ENCODE measurements at places on chromosomes 4 and X. TPM values are rescaled to one million over a fixed set of nuclear protein-coding genes. Genes with fewer than 3 reads are reported as not detected.

DNA sequence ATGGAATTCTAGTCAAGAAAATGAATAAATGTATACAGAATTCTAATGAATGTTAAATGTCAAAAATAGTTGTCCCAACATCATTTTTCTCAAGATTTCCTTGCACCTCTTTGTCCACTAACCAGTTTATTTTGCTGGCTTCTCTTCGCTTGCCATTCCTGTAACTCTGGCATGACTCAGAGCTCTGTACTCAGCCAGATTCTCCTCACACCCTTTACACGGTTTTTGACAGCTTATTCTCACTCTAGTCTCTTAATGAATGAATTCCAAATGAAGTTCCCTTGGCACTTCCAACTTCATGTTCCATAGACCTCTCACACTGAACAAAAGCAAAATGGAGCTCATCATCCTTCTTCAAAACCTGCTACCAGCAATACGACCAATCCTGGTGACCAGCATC is 419.3 kb upstream of the SLIT2 start:
- no peak for DNase-seq

GRCh38 chr4:70895811-70896491 is 6.2 kb upstream of the MOB1B start:
- DNase-seq = no peak

DNA sequence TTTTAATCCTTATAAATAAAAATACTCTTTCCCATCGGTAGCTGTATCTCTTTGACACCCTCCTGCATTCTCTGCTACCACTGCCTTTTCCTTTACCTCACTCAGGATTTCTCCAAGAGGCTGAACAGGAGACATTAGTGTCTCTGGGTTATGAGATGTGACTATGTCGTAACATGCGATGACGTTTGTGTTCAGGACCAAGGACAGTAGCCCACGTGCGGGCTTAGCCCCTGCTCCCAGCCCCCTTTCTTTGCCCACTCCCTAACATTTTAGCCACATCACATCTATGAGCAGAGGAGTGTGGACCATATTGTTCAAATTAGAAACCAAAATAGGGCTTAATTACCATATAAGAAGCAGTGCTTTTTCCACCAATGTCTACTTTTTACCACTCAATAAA is 369.3 kb downstream of the FBXW7 start:
- DNase-seq = no peak

DNA sequence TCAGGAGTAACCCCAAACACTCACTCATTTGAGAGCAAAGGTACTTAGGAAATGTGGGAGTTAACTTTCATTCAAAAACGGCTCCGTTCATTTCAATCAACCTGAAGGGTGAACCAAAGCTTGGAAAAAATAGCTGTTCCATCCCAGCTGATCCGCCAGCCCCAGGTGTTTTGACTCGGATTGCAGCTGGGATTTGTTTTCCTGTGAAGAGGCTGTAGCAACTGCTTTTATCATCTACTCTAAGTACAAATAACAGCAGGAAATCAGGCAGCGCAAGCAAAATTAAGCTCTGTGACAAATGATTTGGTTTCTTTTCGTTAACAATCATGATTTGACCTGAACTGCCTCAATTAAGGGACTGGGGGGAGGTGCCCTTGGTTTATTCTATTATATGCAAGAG is 154.7 kb downstream of the BEND2 start:
- no peak for DNase-seq

DNA sequence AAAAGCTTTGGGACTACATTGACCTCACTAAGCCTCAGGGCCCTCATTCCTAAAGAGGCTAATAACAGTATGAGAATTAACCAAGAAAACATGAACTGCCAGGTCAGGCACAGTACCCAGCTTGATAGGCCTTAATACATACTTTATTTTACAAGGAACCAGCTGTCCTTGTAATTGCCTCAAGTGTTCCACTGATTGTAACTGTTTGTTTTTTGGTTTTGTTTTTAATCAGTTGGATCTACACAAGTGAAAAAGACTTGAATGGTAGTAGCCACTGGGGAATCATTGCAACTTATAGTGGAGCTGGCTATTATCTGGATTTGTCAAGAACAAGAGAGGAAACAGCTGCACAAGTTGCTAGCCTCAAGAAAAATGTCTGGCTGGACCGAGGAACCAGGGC is 35.6 kb downstream of the PKD2 start:
- no peak for DNase-seq

DNA sequence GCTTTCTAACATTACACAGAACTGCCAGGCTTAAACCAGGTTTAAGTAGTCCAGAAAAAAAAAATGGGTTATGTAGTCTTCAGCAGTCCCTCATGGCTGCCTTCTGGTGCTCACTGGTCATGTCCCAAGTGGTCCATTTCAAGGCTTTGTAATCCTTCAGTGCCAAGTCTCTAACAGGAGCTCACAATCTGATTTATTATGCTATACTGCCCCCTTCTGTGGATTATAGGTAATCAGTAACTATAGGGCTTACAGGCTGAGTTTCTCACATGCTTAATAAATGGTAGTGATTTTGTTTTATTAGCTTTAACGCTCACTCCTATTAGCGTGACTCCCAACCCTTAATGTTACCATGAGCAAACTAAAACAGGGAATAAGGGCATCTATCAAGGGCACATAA is 92.5 kb upstream of the EDA2R start:
- peak; percentile 7 for DNase-seq

GRCh38 chr4:41425650-41426049 is 112.3 kb upstream of the LIMCH1 start:
- no peak for DNase-seq

GRCh38 chr4:168200685-168201084 is 108.3 kb downstream of the ANXA10 start:
- DNase-seq = no peak

DNA sequence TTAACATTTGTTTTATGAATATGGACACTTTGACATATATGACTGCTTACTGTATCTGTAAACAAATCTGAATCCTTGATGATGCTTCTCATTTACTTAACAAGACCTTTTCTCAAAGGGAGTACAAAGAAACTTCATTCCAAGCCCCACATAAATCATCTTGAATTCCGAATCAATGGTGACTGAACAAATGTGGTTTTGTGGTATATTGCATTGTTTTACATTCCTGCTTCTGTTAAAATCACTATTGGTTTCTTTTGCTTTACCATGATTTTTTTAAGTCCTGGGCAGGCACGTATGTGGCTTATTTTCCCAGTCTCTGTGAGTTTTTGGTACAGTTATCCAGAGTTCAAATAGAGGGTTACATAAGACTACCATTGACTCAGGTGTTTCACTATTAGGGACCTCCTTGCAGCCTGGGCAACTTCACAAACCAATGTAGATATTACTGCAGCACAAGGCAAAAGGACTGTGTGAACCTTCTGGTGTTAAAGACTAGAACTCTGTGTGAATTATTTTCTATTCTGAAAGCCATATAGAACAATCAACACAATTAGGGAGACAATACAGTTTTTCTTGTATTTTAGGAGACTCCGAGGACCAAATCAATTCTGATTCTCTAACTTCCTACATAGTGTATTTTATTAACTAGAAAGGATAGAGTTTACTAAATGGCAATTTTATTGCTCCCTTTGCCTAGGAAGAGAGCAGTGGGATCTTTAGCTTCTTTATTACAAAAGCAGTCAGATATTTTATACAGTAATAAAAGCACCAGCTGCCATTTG is 196.4 kb downstream of the GALNTL6 start:
- DNase-seq = no peak

GRCh38 chrX:68232206-68232605 is 201.1 kb downstream of the OPHN1 start:
- DNase-seq = no peak

- no peak for DNase-seq
These were observed 3.9 kb downstream of the TREX2 start for GRCh38 chrX:153441981-153442380.

- no peak for DNase-seq
These were observed 1.7 kb downstream of the SLC9B2 start for GRCh38 chr4:103074744-103075434.

DNA sequence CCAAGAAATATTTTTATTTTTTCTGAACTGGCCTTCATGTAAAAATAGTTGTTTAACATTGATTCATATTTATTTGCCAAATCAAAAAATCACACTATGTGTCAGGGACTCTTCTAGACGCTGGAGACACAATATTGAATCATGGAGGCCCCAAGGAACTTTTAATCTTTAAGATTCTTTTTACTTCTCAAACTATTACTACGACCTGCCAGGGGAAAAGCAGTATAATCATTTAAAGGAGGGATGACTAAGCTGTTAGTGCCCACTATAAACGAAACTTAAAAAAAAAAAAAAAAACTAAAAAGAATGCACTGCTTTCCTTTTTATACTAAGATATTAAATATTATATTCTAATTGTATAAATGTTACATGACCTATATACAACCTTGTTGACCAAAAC is 84.7 kb downstream of the PPA2 start:
- DNase-seq = no peak

- peak; percentile 60 for DNase-seq
These were observed 9.9 kb upstream of the GK start for GRCh38 chrX:30643313-30643821.

- no peak for DNase-seq
These were observed 50.1 kb downstream of the ENPP6 start for GRCh38 chr4:184167576-184167975.

DNA sequence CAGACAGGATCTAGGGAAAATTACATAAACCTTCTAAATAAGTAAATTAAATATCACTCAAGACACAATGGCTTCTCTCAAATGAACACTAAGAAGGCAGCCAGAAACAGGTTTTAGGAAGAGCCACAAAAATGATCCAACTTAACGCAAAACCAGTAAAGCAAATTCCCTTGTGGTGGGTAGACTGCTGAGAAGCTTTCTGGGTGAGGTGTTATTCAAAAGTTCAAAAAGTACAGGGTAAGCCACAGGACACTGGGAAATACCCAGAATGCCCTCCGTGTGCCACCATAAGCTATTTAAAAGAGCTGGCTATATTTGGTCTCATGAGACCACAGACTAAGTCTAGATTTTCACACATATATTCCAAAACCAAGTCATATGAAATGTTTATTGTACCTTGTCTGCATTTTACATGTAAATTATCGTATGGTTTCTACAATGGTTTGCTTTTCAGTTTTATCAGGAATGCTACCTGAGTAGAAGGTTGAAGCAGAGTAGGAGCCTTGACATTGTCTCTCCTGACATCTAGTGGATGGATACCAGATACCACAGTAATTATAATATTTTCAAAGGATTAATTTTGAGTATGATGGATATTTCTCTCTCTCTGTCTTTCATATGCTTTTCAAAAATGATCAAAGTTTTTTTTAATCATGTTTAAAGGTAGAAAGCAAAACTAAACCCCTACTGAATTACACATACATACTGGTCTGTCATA is 109.3 kb upstream of the KLHL13 start:
- no peak for DNase-seq

- no peak for DNase-seq
These were observed 92.4 kb downstream of the CC2D2A start for GRCh38 chr4:15562114-15562513.

DNA sequence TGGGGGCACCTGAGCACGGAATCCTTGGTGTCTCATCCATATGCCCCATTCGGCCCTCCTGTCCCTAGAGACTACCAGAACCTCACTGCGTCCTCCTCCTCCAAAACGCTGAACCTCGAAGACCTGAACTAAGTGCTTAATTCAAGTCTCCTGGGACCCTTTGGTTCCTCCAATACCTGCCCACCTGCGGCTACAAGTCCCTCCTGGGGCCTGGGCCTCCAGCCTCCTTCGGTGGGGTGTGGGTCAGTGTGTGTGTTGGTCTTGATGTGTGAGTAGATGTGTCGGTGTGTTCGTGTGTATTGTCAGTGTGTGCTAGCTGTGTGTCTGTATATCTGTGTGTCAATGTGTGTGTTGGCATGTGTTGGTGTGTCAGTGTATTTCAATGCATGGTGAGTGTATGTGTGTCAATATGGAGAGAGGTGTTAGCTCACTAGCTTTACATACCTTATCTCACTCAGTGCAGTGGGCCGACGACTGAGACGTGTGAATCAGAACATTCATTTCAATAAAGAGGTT is 2.6 kb upstream of the SEPTIN6 start:
- DNase-seq = no peak

GRCh38 chrX:100980608-100981497 is 11.3 kb downstream of the ARL13A start:
- no peak for DNase-seq

DNA sequence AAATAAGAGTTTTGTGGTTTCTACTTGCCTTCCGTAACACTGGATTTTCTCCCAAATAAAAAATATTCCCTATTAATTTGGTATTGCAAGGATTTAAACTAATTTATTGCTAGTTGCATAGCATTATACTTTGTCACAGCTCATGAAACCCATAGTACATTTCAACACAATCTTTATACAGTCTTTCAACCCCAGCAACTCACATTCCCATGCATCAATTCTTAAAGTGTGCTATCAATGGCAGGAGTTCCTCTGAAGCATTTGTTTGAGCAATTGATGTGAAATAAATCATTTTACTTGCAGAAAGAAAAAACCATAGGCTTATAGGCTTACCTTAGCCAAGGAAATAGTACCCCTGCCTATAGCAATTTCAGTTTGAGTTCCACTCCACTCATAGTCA is 251.9 kb downstream of the PAPSS1 start:
- no peak for DNase-seq

GRCh38 chr4:10020106-10020505 is 1.2 kb downstream of the SLC2A9 start:
- DNase-seq = no peak

- no peak for DNase-seq
These were observed 520.4 kb downstream of the BCOR start for GRCh38 chrX:39577206-39577984.

DNA sequence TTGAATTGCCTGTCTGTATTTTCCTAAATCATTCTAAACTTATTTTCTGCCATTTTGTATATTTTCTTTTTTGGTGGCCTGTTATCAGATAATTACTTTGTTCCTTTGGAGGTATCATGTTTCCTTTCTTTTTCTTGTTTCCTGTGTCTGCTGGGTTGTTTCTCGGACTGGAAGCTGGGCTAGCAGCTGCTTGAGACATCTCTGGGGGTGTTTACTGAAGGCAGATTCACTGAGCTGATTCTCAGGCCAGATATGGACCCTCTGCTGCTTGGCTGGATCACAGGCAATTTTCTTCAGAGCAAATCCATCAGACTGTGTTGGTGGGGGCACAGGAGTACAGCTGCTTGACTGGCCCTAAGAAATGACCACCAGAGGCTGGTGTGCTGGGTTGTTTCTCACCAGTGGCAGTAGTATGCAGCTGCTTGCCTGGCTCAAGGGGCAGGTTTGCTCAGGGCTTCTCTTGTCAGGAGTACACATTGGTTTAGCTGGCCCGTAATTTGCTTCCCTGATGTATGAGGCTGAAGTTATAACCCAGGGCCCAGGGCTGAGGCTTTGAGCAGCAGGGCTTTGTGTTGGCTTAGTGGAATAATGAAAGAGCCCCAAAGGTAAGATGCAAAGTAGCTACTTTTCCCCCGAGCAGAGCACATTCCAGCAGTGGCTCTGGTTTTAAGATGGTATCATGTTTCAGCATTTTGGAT is 680.6 kb downstream of the TECRL start:
- DNase-seq = no peak

- no peak for DNase-seq
These were observed 23.7 kb downstream of the MAGEB1 start for GRCh38 chrX:30270639-30271038.

The USP9X gene
- polyA plus RNA-seq = 49.3 TPM

The SSX4B gene
- polyA plus RNA-seq = not detected

The PABPC4L gene
- 1.3 TPM for polyA plus RNA-seq

The FAM90A26 gene
- polyA plus RNA-seq = not detected

The PABPC1L2B gene
- polyA plus RNA-seq = not detected

The DMD gene
- polyA plus RNA-seq = 7.6 TPM

The CLTRN gene
- polyA plus RNA-seq = 0.29 TPM

The PGAM4 gene
- 0.40 TPM for polyA plus RNA-seq

The RPGR gene
- 2.0 TPM for polyA plus RNA-seq
